ENCODE measurements at places on chromosomes 12 and 14.

- DNase-seq, result no peak
Observed at GRCh38 chr12:111995782-111996480, 17.0 kb downstream of the TMEM116 start.

GRCh38 chr12:43098766-43099550 lies 453.0 kb downstream of the ADAMTS20 start:
- DNase-seq, result no peak

- DNase-seq, result no peak
Observed at GRCh38 chr14:24958271-24958670, 91.7 kb downstream of the STXBP6 start.

GRCh38 chr12:79161249-79161934 lies 296.8 kb downstream of the SYT1 start:
- no peak for DNase-seq

GRCh38 chr12:17134315-17134714 lies 528.4 kb upstream of the LMO3 start:
- no peak for DNase-seq

GRCh38 chr12:118999107-118999506 lies 17.8 kb downstream of the SRRM4 start:
- no peak for DNase-seq

GRCh38 chr12:64560396-64561301 lies 49.6 kb upstream of the RASSF3 start:
- no peak for DNase-seq

GRCh38 chr12:64993461-64993860 lies 127.6 kb downstream of the WIF1 start:
- no peak for DNase-seq

- DNase-seq, result peak; percentile 9
Observed at GRCh38 chr12:118103601-118104382, at the start of gene VSIG10. VSIG10 (minus strand) TSS chr12:118104011; CDS start chr12:118103671, 340 bp downstream.

- no peak for DNase-seq
Observed at GRCh38 chr14:99630202-99630601, 14.7 kb upstream of the HHIPL1 start.

DNA sequence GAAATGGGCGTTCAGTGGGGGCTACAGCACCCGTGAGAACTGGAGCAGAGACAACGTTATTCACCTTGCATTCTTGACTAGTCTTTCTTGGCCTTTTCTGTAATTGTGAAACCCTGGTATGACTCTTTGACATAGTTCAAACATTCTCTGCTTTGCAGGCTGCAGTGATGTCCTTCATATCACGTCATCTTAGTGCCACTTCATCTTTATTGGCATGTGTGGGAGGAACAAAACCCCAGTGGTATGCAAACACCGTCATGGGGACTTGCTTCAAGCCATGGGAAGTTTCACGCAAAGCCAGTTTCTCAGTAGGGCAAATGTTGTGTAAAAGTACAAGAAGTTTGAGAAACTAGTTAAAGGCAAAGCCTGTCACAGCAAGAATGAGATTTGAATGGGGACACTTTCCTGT lies 20.2 kb upstream of the DUSP16 start:
- no peak for DNase-seq

DNA sequence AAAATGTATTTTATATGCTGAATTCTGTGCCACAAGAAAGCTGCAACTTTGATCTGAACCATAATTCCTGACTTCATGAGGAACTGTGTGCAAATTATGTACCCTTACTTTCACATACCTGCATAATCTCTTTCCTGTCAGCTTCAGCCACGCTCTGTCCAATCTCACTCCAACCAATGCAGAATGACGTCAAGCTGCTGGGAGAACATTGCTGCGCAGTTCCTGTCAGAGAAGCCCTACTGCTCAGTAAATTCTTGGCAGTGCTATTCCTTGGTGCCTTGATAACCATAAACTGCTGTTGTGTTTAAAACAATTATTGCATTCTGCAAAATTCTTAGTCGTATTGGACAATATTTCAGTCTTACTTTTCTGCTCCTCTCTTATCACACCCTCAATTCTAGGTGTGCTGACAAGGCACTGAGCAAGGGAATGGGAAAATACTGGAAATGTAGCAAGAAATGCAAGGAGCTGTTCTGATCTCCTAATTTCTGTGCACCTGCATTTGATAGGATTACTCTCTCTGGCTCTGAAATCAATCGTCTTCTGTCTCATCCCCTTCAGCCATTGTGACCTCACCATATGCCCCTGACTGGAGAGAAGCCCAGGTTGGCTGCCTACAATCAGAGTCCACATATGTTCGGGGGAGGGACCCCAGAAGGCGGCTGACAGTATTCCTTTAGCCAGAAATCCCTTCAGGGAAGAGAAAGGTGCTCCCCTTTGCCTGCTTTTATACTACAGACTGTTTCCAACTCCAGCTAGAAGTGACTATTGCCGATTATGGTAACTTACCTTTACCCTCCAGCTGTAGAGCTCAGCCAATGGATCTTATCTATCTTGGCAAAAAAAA lies 274.9 kb upstream of the NOVA1 start:
- no peak for DNase-seq

DNA sequence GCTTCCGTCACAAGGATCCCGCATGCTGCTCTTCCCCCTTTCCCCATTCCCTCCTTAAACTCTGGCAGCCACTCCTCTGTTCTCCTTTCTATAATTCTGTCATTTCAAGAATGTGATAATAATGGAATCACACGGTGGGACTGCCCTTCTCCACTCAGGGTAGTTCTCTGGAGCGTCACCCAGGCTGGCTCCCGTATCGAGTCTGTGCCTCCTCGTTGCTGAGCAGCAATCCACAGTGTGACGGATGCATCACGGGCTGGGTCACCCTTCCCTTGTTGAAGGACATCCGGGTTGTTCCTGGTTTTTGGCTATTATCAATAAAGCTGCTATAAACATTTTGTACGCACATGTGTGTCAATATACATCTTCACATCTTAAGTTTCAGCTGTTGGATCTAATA lies 5.7 kb upstream of the SYNE3 start:
- DNase-seq, result no peak
